ENCODE measurements at places on chromosomes 1 and 21. TPM values are rescaled to one million over a fixed set of nuclear protein-coding genes. Genes with fewer than 3 reads are reported as not detected.

DNA sequence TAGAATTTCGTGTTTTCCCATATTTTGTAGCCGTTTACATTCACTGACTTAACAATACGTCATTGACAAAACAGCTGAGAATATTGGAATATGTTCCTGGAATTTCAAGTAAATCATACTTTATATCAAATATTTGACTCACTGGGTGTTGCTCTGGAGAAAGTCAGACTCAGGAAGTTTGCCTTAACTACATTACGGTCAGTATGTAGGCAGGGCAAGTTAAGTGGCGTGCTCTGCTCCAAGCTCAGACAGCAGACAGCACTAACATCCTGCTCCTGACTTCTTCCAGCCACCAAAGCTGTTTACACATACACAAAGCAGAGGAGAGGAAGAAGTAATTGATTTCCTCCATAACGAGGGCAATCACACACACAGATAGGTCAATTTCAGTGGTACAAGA is 414.6 kb downstream of the LRRIQ3 start:
- no peak for DNase-seq

DNA sequence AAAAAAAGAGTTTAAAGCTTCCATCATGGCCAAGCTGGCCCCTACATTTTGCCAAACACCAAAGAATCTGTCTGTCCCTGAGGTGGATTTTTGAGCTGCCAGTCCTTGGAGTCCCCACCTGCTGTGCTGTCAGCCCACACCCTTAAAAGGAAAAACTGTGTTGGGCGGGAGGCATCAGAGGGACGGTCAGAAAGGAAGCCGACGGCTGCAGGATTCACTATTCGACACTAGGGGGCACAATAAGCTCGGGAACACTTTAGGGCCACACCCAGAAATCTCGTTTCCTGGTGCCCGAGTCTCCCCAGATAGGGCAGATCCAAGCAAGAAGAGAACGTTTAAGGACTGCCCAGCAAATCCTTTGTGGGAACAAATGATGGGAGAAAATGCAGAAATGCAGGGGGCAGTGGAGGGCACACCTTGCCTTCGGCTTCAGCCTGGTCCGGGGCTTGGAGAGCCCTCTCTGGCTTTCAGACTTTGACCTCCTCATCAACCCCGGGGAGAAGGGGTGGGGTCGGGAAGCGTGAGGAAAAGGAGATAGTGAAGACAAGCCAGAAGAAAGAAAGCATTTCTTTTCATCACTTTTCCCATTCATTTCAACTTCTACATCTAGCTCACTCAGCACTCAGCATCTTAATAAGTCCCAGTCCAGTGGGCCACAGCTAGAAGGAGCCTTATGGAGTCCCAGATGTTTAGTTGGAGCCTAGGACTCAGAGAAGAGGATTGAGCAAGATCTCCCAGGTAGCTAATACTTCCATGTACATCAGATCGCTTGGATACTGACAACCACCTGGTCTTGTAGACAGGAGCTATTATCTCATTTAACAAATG is 5.0 kb upstream of the CTTNBP2NL start:
- peak; percentile 97 for DNase-seq

- DNase-seq: no peak
These were observed 8.3 kb downstream of the OLIG2 start for GRCh38 chr21:33033961-33034413.

DNA sequence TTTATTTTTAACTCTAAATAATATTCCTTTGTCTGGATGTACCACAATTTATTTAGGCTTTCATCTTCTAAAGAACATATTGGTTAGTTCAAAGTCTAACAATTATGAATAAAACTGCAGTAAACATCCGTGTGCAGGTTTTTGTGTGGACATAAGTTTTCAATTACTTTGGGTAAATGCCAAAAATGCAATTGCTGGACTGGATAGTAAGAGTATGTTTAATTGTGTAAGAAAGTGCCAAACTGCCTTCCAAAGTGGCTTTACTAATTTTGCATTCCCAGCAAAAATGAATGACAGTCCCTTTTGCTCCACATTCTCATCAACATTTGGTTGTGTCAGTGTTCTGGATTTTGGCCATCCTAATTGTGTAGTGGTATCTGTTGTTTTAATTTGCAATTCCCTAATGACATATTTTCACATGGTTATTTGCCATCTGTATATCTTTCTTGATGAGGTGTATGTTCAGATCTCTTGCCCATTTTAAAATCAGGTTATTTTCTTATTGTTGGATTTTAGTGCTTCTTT is 113.8 kb downstream of the DPYD start:
- DNase-seq: no peak

GRCh38 chr1:10635992-10636391 is 160.5 kb downstream of the CASZ1 start:
- no peak for DNase-seq

- DNase-seq: no peak
These were observed 594.4 kb downstream of the MATN1 start for GRCh38 chr1:30129001-30129408.

GRCh38 chr1:213622365-213623063 is 365.3 kb upstream of the PROX1 start:
- peak; percentile 6 for DNase-seq

DNA sequence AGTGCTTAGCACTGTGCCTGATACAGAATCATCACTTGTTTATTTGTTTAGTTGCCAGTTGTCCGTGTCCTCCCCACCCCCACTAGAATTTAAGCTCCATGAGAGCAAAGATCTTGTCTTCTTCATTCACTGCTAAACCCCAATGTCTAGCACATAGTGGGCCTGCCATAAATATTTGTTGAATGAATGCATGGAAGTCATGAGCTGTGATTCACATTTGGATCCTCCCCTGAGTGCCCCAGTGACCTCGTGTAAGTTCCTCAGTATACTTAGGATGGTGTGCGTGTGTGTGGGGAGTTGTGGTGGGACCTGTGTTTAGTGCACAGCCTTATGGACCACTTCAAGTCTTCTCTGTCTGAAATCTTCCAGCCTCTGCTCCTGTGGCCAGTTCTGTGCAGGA is 23.1 kb downstream of the IER5 start:
- DNase-seq: no peak

DNA sequence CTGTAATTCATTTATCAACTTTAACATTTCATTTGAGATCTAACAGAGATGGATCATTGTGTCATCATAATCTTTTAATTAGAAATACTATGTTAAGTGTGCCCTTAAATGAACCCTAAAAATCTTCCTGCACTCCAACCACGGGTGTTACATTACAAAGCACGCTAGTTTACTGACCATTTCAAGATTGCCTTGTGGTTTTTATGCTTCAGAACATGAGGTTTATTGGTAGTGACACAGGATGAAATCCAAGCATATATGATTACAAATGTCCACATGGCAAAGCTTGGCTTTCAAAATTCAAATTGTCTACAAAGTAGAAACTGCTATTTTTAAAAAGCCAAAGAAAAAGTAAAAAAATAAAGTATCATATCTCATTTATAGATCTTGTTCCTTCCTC is 190.4 kb upstream of the USP25 start:
- peak; percentile 48 for DNase-seq

DNA sequence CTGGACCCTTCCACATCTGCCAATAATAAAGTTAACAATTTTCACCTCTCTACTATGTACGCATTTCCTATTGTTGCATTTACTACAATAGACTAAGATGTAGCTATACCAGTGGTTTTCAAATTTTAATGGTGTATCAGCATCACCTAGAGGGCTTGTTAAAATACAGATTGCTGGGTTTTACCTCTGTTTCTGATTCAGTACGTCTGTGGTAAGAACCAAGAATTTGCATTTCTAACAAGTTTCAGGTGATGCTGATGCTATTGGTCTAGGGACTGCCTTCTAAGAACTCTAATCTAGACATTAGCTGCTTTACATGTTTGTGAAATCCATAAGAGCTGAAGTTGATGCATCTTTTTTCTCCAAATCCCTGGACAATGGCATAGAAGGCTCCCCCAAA is 59.7 kb downstream of the ERICH3 start:
- DNase-seq: no peak

The CD1B gene
- total RNA-seq: not detected

The LCE1C gene
- total RNA-seq: not detected

The GREM2 gene
- 0.08 TPM for total RNA-seq

The SLAMF7 gene
- total RNA-seq: not detected

The CGN gene
- not detected for total RNA-seq

The NPL gene
- total RNA-seq: 2.2 TPM

The CRNN gene
- not detected for total RNA-seq
